ENCODE measurements at places on chromosomes 1 and 21. TPM values are rescaled to one million over a fixed set of nuclear protein-coding genes. Genes with fewer than 3 reads are reported as not detected.

DNA sequence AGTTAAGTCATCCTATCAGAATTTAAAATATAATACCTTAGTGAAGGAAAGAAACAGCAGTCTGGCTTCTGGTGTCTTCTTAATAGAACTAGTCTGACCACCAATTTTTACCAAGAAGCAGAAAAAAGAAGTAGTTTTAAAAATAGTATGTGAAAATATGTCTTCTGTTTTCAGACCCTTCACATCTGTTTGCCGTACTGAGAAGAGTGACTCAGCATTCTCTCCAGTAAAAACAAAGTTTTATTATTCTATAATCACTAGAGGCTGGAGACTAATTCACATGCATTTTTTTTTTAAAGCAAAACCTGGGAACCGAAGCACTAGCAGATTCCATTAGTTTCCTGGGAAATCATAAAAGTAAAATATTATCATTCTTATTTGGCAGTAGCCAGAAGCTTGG, 163.8 kb downstream of the COL24A1 start:
- no peak for DNase-seq

DNA sequence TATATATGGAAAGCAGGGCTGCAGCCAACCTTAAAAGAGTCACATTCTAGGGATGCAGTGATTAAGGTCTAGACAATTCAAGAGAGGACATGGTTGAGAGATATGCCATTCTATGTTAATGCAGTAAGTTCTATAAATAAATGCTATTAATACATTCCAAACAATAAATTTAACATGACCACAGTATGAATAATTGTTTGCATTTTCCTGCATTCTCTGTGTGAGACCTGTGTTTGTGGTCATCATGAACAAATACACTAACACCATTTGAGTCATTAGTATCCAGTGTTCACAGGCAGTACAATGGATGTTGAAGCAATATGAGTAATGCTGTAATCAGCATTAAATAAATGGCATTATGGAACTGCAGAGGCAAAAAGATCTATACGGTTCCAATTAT, 5.5 kb upstream of the ZRANB2 start:
- peak; percentile 86 for DNase-seq

Gene CCDC28B
- 15.0 TPM for polyA plus RNA-seq

Gene S100A16
- polyA plus RNA-seq: 1,700 TPM

DNA sequence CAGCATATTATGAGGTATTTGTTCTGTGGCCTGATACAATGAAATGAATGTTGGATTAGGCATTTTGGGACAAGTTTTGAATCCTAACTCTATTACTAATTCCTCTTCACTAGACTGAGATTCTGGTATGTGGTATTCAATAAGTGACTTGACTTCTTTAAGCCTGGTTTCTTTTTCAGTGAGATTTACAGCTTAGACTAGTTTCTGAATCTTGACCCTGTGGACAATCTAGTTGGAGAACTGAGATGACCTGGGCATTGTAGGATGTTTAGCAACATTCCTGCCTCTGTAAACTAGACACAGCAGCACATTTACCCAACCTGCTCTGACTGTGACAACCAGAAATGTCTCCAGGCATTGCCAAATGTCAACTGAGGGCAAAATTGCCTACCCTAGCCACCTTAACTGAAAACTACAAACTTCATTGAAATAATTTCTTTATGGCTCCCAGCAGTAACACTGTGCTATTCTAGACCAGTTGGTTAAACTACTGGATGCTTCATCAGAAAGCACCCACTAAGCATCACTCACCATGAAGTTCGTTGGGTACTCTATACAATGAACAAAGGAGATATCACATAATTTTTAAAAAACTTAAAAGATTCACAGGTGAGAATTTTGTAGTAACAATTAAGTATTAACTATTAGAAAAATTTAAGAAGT, 16.8 kb downstream of the PTPRC start:
- DNase-seq: no peak

DNA sequence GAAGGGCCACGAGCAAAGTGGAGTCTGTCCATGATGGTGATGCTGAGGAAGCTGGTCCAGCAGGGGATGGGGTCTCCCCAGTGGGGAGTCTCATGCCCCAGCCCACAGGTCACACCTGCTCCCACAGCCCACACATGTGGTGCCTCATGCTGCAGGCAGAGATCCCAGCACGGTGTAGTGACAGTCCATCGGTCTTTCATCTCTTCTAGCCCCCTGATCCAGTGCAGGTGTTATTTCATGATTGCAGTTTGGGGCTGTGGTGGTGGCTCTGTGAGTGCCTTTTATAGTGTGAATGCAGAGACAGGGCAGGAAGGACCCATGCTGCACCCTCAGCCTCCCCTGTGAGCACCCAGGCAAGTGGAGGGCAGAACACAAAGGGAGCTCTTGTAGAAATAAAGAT, 45.0 kb downstream of the UBASH3A start:
- no peak for DNase-seq

Gene GRIK1
- not detected for polyA plus RNA-seq

Gene SLC9C2
- polyA plus RNA-seq: not detected

Gene LYPD8
- not detected for polyA plus RNA-seq

- no peak for DNase-seq
Observed at GRCh38 chr1:39687243-39687642, 4.0 kb downstream of the HPCAL4 start.

Measured in foreskin keratinocyte (primary cell).